Activated CD8-positive, alpha-beta memory T cell treated with anti-CD3 and anti-CD28 coated beads for 4 hours (primary cell): ENCODE measurements at places on chromosomes 12 and 14.

GRCh38 chr12:126084480-126084879, 1019.2 kb downstream of the AACS start:
- DNase-seq = no peak

GRCh38 chr14:91063119-91063518, 2.7 kb upstream of the RPS6KA5 start:
- no peak for DNase-seq

- DNase-seq = no peak
These were observed 19.3 kb downstream of the CGRRF1 start for GRCh38 chr14:54528973-54529372.

DNA sequence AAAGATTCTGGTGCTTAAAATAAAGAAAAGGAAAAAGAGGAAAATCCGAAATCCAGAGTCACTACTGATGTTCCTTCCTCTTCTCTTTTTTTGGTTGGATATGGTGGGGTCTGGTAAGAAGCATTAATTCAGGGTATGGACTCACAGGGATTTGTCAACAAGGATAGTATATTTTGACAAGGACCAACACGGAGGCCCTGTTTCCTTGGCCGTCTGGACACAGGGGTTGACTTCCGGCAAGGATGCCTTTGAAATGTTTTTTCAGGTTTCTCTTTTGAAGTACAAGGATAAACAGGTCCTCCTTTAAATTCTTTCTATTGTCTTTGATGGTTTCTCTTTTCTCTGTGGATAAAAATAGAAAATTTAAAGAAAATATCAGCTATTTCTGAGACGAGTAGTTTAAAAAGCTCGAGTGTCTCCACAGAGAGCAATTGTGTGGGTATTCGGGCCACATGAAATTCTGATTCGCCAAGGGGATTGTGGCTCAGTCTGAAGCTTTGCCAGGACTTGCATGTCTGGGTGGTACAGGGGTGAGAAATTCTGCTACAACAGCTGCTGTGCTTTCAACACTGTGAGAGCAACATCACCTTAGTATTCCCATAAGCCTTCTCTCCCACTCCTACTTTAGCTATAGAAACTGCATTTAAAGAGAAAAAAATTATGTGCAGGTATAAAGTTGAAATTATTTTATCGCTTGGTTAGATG, 88.5 kb upstream of the CSRP2 start:
- DNase-seq = no peak

DNA sequence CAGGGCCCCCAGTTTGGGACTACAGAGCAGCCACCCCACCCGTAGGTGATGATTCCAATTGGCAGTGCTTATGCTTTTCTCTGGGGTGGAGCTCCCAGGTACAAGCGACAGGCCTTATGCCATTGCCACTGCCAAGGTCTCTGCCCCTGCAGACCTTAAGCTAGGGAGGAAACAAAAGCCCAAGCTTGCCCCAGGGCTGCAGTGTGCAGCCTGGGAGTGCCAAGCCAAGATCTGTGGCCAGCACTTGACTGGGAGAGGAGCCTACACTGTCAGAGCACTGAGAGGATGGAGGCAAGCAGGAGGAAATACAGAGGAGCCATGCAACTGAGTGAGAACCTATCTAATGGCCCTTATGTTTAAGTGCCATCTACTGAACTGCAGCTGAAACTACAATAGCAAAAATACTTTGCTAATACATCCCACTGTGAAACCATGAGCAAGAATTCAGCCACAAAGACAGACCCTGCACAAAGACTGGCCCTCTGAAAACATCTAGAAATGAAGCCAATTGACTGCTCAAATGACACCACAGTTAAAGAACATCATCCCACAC, 17.7 kb upstream of the ASCL1 start:
- no peak for DNase-seq

- DNase-seq = no peak
These were observed 68.4 kb upstream of the ASPG start for GRCh38 chr14:104016873-104017650.
